Thoracic aorta (tissue), 2 donors: ENCODE measurements at places on chromosomes 6 and 20.

GRCh38 chr6:98777762-98778161 lies 56.6 kb upstream of the POU3F2 start:
- DNase-seq, result no peak

GRCh38 chr6:2047855-2048254 lies 197.6 kb downstream of the GMDS start:
- DNase-seq, result no peak

DNA sequence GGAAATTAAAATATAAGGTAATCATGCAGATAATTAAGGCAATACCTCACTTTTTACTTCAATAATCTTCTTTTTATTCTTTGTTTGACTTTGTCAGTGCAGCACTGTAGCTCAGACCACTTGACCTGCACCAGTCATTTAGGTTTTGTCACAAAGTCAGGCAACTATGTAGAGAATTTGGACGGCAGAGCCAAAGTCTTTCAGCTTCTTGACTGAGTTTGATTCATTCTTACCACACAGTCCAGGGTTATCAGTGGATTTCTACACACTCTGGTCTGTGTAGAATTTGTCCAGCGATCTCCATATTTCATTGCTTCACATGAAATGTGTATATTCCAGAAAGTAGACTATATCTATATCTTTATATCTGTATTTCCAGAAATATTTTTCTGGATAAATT lies 107.3 kb downstream of the TFAP2B start:
- DNase-seq, result no peak

GRCh38 chr6:30681766-30682142 lies 4.7 kb downstream of the PPP1R18 start:
- DNase-seq, result no peak

GRCh38 chr20:52596256-52596655 lies 375.9 kb upstream of the TSHZ2 start:
- DNase-seq, result no peak

DNA sequence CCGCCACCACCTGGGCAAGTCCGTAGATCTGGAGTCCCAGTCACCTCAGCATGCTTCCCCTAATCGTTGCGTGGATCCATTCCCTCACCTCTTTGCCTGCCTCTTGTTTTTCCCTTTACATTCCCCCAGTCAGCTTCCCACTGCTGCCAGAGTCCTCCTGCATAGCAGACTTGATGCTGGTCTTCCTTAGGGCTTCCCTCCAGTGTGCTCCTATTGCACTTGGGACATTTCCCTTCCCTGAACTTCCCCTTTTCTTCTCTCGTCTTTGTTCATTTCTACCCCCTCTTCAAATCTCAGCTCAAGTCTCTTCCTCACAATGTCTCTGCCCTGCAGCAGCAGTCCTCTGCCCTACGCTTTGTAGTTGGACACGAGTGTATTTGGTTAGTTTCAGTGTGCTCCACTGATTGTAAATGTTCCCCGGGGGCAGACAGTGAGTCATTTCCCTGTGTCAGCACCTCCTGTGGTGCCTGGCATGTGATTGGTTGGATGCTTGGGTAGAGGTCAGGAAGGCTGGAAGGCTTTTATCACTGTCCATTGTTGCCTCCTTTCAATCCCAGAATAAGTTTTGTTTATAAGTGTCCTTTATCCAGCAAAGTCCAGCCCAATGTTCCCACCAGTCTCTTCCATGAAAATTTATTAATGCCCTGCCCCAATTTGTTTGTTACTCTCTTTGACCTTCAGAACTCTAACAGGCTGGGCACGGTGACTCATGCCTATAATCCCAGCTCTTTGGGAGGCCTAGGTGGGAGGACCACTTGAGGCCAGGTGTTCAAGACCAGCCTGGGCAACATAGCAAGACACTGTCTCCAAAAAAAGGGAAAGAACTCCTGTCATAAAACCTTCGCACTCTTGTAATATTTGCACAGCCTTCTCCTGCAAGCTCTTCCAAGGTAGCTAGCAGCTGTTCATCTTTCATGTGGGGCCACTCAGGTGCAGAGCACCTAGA lies 38.3 kb downstream of the FAM120B start:
- no peak for DNase-seq

- DNase-seq, result no peak
Measured at GRCh38 chr6:28395918-28396317, 3.6 kb downstream of the ZSCAN12 start.

DNA sequence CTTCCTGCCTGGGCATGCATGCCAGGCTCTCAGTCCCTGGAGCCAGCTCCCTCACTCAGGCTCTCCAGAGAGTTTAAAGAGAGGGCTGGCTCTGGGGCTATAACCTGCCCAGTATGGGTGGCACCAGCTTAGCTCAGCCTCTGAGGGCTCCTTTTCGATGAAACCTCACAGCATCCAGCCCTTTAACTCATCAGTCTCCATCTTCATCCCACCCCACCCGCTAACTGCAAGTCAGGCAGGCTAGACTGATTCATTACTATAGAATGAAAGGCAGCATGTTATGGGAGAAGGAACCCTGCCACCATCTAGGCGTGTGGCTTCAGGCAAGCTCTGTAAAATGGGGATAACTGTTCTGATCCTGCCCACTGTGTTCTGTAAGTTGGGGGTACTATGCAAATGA lies 53.5 kb downstream of the RAB44 start:
- DNase-seq, result no peak

- DNase-seq, result no peak
Measured at GRCh38 chr6:167683028-167683862, 143.5 kb upstream of the AFDN start.

DNA sequence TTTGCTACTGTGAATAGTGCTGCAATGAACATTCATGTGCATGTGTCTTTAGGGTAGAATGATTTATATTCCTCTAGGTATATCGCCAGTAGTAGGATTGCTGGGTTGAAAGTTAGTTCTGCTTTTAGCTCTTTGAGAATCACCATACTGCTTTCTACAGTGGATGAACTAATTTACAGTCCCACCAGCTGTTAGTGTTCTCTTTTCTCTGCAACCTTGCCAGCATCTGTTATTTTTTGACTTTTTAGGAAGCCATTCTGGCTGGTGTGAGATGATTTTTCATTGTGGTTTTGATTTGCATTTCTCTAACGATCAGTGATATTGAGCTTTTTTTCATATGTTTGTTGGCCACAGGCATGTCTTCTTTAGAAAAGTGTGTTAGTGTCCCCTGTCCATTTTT lies 40.0 kb downstream of the PLG start:
- no peak for DNase-seq

GRCh38 chr20:8480597-8480996 lies 348.5 kb downstream of the PLCB1 start:
- no peak for DNase-seq

DNA sequence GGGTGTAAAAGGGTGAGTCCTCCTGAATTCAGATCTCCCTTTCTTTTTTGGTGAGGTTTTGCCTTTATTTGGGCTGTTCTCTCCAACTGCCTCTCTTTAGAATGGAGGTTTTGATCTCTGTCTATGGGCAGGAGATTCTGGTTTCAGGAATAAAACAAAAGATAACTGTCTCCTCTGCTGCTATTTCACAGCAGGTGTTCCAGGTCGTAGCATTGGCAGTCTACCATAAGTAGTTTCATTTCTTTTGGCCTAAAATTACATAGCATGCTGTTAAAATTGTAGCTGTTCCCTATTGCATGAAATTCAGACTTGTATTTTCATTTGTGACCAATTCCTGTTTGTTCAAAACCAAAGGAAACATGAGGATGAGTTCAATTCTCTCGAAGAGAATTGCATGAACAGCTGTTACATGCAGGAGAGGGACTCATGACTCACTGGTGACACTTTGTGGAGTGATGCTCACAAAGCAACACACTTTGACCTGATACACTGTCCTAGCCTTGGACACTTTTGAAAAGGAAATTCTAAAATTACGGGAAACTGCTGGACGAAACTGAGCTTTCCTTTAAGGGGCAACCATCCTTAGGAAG lies 76.8 kb upstream of the SIRPG start:
- DNase-seq, result no peak

DNA sequence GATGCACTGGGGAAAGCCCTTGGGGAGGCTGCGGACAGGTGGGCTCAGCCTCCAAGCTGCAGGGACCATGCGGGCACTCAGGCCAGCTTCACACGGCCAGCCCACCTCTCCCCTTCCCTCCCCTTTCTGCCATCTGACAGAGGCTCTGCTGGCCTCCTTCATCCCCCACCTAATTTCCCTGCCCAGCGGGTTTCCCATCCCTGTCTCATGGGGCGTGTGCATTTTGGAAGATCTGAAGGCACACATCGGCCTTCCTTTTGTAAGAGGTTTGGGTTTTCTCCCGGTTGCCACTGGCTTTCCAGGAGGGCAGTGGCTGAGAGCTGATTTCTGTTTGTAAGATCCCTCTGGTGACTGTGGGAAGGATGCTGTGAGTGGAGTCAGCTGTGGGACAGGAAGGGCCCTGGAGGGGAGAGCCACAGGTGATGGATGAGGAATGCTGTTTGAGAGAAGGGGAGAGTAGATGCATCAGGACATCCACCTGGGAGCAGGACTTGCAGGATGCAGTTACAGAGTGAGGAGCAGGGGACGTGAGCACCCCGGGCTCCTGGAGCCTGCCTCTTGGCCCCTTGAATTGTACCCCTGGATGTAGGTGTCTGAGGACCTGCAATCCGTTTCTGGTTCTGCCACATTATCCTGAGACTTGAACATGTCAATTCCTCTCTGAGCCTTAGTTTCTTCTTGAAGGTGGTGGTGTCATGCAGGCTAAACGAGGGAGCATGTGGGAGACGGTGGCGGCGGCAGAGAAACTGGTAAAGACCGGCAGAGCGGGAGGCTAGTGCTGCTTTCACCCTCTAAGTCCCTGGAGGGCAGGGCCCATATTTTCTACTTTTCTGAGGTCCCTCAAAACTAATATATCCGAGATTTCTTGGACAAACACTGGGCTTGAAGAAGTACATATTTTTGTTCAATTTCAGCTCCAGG lies 5.9 kb upstream of the TUBB1 start:
- DNase-seq, result no peak

GRCh38 chr6:51472745-51473487 lies 614.5 kb downstream of the PKHD1 start:
- DNase-seq, result no peak

DNA sequence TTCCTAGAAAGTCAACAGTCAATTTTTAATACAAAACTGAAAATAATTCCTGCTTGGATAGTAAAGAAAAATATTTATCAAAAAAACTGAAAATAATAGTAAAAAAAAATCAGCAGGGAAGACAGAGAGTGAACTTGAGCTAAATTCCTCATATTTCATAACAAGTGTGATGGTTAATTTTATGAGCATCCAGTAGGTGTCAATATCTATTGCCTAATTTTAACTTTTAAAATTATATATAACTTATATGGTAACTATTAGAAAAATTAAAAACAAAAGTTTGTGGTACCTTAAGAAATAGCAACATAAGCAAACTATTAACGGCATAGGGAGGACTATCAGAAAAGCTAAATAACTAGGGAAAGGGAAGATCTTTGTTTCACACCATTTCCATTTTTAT lies 2.1 kb downstream of the EPM2A start:
- no peak for DNase-seq

GRCh38 chr20:59135093-59135492 lies 28.5 kb upstream of the ZNF831 start:
- DNase-seq, result no peak

GRCh38 chr6:44828780-44829179 lies 441.3 kb downstream of the CDC5L start:
- no peak for DNase-seq

DNA sequence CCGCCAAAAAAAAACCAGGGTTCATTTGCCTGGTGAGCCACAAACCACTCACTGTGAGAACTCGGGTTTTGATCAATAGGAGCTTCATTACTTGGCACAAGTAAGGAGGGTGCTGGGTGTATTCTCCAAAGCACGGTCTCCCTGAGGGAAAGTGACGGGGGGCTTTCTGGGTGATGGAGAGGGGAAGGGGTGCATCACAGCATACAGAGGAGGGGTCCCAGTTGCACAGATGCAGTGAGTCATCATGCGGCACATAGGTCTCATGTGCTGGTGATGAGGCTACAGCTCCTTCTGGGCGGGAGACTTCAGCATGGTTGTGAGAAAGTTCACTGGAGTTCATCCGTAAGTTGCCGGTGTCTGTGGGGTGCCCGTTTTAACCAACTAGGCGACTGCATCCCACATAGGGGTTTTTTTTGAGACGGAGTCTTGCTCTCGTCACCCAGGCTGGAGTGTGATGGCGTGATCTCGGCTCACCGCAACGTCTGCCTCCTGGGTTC lies 36.2 kb downstream of the SUN5 start:
- no peak for DNase-seq

DNA sequence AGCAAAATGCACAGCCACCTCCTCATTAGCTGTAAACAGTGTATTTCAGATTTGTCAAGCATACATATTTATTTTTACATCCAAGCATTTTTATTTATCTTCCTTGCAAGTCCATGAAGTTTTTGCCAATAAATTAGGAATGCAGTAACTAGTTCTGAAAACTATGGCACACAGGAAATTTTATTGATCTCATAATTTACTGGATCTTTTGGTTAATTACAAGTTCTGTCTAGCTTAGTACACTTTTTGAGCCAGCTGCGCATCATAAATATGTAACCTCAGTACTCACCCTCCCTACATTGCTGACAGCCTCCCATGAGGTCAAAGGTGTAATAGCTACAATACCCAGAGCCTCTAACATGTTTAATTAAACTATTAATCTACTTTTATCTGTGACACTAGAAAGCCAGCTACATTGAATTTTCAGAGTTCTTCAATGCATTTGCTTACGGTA lies 898.2 kb downstream of the KIF16B start:
- DNase-seq, result no peak

- no peak for DNase-seq
Measured at GRCh38 chr6:47034421-47034820, 7.7 kb downstream of the ADGRF1 start.

DNA sequence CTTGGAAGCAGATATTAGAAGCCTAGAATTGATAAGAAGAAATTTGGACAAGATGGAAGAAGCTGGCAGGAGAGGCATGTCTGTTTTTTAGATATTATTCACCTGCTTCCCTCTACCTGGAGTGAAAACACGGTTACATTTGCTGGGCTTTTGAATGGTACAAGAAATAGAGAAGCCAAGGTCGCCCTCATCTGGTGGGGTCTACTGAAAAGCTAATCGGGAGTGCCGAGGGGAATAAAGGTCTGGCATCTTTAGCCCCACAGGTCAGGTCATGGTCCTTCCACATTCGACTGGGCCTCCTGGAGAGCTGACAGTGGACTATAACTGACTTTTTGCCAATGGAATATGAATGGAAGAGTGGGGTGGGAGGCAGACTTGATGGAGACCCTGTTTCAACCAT lies 4.6 kb upstream of the C2 start:
- no peak for DNase-seq

DNA sequence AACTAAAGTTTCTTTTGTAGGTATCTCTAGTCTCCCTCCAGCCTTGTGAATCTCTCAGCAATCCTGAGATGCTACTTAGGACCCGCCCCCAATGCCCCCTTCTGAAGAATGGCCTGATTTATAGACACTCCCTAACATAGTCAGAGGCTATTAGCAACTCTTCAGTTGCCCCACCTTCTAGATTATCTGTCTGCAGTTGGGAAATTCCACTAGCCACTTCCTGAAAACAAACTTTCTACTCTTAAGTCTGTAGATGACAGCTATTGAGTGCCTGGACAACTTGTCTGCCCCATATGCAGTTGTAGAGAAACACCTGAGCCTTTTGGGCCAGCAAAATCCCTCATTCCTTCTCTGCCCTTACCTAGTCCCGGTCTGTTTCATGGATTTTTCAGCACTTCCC lies 188.2 kb upstream of the PREP start:
- no peak for DNase-seq
